ENCODE measurements at places on chromosomes 4 and X.

- peak; percentile 72 for DNase-seq
These were observed 110.5 kb upstream of the ENPP6 start for GRCh38 chr4:184328022-184328736.

- DNase-seq = no peak
These were observed 1.5 kb downstream of the USP38 start for GRCh38 chr4:143186212-143186611.

- DNase-seq = no peak
These were observed 35.1 kb downstream of the PRIMPOL start for GRCh38 chr4:184684491-184685189.

- no peak for DNase-seq
These were observed 5.3 kb downstream of the EDA2R start for GRCh38 chrX:66633541-66633940.

DNA sequence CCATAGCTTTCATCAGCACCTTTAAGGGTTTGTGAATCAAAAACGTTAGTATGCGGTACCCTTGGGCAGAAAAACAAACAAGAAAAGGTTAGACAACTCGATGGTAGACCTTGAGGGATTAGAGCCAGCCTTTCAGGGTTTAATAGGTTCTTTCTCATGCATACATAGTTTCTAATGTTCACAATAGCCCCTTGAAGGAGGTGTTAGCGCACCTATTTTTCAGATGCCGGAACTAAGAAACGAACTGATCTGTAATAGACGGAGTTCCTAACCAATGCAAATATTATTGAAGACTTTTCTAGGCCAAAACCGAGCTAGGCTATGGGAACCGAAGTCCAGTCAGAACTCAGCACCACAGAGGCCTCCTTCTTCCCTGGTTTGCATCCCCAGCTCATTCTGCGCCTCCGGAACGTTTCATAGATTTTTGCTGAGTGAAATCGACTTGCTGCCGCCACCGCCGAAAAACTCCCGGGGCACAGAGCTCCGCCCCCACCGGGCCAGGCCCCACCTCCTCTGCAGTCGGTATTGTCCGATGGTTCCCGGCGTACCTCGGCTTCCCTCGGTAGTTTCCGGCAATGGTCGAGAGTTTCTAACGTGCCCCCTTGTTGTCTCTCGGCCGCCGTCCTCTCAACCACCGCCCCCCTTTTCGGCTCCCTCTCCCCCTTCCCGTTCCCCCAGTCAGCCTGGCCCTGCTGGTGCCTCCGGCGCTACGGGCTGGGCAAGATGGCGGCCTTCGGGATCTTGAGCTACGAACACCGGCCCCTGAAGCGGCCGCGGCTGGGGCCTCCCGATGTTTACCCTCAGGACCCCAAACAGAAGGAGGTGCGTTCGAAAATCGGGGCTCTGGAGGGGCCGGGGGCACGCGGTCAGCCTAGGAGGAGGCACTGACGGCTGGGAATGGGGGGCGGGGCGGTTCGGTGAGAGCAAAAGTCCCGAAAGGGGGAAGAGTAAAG, at the start of gene MED12:
MED12 (plus strand) TSS at position 565 of the 953 bp plus-strand sequence; CDS start at position 724, 159 bp downstream.
- DNase-seq = peak; percentile 86

- no peak for DNase-seq
These were observed 375.5 kb downstream of the NAF1 start for GRCh38 chr4:162791226-162791625.

DNA sequence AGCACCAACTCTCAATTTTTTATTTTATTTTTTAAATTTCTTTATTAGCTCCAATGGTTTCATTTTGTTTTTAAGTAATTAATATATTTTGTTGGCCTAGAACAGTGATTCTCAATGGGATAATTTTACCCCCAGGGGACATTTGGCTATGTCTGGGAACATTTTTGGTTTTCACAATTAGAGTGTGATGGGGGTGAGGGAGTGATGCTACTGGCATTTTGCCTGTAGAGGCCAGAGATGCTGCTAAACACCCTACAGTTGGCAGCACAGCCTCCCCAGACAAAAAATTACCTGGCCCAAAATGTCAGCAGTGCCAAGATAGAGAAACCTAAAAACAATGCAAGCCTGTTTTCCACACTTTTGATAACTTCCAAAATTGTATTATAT, 64.6 kb downstream of the HHIP start:
- DNase-seq = no peak

- no peak for DNase-seq
These were observed 104.4 kb upstream of the ESX1 start for GRCh38 chrX:104359124-104359523.

All from GM10248 (cell line).